ENCODE measurements at places on chromosomes 7 and 10. TPM values are rescaled to one million over a fixed set of nuclear protein-coding genes. Genes with fewer than 3 reads are reported as not detected.

SHTN1 gene
- 5.8 TPM for total RNA-seq

CPEB3 gene
- 7.7 TPM for total RNA-seq

CYP2E1 gene
- 6.5 TPM for total RNA-seq

HGF gene
- total RNA-seq, result 10.5 TPM

ANKRD16 gene
- 9.9 TPM for total RNA-seq

TET1 gene
- 6.4 TPM for total RNA-seq

RNF148 gene
- not detected for total RNA-seq

SFRP5 gene
- total RNA-seq, result 9.9 TPM

SLC29A3 gene
- 4.6 TPM for total RNA-seq

All from sigmoid colon (tissue), 7 donors.